ENCODE measurements at places on chromosomes 16 and 17.

DNA sequence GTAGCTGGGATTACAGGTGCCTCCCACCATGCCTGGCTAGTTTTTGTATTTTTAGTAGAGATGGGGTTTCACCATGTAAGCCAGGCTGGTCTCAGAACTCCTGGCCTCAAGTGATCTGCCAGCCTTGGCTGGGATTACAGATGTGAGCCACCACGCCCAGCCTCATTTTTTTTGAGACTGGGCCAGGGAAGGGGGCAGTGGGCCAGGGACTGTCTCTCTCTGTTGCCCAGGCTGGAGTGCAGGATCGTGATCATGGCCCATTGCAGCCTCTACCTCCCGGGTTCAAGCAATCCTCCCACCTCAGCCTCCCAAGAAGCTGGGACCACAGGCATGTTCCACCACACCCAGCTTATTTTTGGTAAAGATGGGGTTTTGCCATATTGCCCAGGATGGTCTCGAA lies 16.0 kb downstream of the RSL1D1 start:
- DNase-seq: no peak

- DNase-seq: no peak
Measured at GRCh38 chr17:540631-541030, 174.0 kb downstream of the VPS53 start.

DNA sequence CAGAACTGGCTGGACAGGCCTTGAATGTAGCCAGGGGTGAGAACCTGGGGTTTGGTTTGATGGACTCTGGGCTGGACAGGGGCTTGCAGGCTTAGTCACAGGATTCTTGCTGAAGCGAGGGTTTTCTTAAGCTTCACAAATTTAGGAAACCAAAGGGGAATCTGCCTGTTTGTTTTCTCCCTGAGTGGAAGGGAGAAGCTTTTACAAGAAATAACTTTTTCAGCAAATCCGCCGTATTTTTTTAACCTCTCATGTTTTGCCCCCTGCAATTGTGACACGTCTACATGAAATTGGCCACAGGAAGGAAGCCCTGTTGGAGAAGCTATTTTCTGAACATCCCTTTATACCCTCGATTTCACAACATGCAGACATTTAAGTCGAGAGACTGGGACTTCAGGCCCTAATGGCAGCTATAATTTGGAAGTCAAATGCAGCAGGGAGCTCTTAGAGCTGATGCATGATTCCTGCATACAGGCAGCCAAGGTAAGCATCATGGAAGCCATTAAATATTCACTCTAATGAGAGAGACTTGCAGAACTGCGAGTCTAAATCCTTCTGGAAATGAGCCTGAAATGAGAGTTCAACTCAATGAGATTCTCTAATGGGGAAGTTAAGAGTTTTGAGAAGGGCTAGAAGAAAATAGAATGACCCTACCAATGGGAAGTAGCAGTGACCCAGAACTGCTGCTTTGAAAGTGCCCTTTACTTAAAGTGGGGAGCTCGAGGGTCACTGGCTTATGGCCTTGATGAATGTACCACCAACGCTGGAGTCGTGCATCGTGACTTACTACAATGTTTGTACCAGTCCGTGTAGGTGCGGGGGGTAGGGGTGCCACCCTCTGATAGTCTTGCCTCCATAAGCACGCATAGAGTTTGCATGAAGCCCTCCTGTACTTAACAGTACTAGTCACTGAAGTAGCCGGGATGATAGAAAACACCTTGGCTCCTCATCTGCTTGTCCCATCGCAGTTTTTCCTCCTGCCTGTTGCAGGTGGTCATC lies 45.1 kb upstream of the IRF8 start:
- DNase-seq: no peak

DNA sequence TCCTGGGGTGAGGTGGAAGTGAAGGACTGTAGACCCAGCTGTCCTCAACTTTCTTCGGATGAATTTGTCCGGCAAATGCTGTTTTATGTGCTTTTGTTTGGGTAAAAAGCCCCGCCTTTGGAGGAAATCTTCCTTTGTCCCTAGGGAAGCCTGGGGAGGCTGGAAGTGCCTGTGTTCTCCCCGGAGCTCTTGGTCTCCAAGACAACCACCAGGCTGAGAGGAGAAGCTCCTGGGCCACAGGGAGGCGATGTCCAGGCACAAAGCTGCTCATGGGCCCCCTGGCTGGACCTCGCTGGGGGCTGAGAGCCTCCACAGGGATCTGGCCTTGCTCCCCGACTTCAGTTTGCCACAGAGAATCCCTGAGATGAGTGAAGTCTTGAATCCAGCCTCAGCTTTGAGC lies 293.1 kb upstream of the N4BP1 start:
- no peak for DNase-seq

DNA sequence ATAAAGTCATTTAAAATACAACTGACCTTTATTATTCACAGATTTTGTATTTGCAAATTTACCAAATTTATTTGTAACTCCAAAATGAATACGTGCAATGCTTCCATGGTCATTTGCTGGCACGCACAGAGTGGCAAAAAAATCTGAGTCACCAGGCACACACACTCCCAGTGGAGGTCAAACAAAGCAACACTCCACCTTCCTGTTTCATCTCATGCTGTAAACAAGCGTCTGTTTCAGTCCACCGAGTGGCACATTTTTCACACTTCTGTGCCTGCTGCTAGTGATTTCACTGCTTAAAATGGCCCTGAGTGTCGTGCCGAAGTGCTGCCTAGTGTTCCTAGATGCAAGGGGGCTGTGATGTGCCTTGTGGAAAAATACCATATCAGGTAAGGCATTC lies 17.8 kb upstream of the ITGAE start:
- DNase-seq: no peak
